ENCODE measurements at places on chromosomes 4 and X. TPM values are rescaled to one million over a fixed set of nuclear protein-coding genes. Genes with fewer than 3 reads are reported as not detected.

DNA sequence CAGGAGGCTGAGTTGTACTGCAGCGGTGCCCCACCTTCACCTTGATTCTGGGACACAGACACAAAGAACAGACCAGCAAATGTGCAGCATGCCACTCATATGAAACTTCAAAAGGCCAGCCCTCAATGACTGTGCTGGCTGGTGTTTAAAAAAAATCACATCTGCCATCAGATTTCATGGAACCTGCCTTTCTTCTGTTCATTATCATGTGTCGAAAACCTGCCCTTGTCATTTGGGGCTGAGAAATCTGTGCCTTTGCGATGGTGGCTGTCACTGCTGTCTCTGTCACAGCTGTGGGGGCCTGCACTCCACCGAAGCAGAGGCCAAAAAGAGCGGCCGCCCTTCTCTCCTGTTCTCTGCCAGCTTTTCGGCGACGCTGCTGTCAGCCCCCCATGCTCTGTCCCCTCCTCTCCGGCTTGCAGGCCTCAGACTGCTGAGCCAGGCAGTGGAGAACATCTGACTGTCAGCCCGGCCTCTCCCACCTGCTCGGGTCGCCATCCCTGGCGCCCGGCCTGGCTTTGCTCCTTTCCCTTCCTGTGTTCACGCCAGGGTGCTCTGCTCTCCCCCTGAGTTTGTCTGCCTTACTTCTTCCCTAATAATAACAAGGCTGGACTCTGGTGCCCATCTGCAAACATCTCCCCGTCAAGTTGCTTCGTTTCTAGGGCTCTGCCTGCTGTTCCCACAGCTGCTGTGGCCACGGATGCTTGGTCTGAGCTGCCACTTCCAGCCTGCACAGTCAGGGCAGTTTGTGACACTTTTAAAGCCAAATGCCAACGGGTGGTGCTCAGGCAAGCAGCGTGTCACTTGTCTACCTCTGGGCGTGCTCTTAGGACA is 355.2 kb downstream of the UNC5C start:
- no peak for DNase-seq

GRCh38 chr4:25343671-25344070 is 31.1 kb downstream of the ZCCHC4 start:
- DNase-seq = no peak

DNA sequence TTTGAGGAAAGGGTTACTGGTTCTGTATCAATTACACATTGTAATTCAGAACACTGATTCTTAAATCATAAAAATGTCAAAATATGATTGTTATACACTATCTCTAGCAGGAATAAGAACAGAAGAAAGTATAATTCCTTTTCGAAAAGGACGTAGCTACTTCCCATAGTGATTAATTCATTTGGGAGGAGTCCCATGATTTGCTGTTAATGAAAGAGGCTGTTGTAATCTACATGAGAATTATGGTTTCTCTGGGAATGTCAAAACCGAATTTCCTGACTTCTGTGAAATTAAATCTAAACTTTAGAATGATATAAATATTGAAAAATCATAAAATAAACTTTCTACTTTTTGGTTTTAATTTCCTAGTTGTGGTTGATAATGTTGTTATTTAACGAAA is 191.1 kb upstream of the ETNPPL start:
- DNase-seq = no peak

ATOH1 gene
- total RNA-seq = not detected

HS6ST2 gene
- total RNA-seq = 1.2 TPM

NHS gene
- 5.6 TPM for total RNA-seq

DNA sequence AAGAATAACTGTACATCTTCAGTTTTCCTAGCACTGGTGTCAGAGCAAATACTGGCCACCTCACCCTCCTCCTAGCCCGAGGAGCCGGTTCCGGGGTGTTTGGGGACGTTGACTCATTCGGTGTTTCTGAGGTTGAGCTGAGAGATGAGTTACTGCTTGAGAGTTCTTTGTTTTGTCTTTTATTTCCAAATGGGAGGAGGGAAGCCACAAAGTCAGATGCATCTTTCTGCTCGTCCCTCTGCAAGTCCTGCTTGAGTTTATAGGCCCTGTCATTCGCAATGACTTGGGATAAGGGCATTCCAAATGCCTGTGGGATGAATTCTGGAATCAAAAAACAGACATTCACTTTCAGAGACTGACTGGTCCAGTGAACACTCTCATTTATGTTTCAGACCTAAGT is 77.5 kb downstream of the HCCS start:
- no peak for DNase-seq

SLITRK4 gene
- total RNA-seq = 1.2 TPM

TRPC3 gene
- 14.1 TPM for total RNA-seq

GRCh38 chrX:45743906-45744625 is 543.4 kb upstream of the DIPK2B start:
- DNase-seq = no peak

GRCh38 chrX:132756439-132756838 is 202.0 kb downstream of the HS6ST2 start:
- no peak for DNase-seq

GRCh38 chr4:178823673-178824295 is 1381.5 kb upstream of the AGA start:
- DNase-seq = no peak

DNA sequence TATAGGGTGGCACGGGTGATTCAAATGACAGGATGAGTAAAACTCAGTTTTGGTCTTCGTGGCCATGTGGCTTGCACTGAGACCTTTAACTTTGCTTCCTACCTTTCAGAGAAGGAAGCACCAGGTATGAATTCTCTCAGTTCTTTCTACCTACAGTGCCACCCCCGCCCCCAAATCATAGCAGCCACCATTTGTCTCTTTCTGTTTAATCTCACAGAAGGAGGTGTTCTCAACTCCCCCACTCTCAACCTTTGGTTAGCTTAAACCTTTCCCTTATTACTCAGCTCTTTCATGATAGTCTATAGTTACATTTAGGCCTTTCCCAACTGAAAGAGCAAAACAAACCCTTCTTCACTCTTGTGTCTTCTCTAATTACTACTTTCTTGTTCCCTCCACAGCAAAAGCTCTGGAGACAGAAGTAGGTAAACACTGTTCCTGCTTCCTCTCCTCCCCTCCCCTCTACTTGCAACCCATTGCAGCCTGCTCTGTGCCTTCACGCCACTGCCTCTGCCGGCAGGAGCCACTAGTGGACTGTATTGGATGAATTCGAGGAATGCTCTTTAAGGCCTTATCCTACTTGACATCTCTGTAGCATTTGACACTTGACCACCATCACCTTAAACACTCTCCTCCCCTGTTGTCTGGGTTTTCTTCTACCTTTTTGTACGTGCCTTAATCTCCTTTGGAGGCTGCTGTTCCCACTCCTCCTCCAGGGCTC is 123.7 kb downstream of the AFF1 start:
- no peak for DNase-seq

DNA sequence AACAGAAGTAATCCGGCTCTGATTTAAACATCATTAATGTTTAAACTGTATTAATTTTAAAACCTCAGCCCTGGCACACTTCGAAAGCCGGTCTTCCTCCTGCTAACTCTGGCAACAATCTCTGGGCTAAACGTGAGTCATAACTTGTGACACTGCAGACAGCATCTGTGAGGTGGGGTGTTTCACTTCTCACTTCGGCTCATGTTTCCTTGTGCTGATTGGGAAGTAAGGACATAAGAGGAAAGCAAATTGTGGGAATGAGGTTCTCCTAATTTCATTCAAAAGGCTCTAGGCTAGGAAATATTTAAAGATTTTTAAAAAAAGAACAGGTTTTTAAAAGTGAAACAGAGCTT is 139.9 kb upstream of the USP9X start:
- DNase-seq = peak; percentile 52

- no peak for DNase-seq
These were observed 408.6 kb downstream of the FAM47B start for GRCh38 chrX:35351212-35351611.

GRCh38 chr4:147682755-147683154 is 1.2 kb downstream of the PRMT9 start:
- DNase-seq = no peak

DNA sequence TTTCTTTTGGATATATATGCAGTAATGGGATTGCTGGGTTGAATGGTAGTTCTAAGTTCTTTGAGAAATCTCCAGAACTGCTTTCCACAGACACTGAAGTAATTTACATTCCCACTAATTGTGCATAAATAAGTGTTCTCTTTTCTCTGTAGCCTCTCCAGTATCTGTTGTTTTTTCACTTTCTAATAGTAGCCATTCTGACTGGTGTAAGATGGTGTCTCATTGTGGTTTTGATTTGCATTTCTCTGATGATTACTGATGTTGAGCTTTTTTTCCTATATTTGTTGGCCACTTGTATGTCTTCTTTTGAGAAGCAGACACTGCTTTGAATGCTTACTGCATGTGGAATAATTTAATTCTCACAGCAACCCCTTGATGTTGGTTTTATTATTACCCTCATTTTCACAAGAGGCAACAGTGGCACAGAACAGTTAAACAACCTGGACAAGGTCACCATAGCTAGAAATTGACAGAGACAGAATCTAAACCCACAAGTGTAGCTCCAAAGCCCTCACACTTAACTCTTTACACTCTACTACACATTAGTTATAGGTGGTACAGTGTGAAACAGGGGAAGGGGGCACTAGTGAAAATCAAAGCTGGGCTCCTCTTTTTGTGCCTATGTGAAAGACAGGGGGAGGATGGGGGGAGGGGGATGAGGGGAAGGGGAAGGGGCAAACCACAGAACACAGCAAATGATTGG is 96.1 kb downstream of the REELD1 start:
- DNase-seq = no peak

REPS2 gene
- 17.9 TPM for total RNA-seq

GRCh38 chr4:180610324-180610723 is 1632.9 kb upstream of the TENM3 start:
- DNase-seq = no peak

GRCh38 chr4:145337391-145337790 is 144.3 kb upstream of the SMAD1 start:
- DNase-seq = no peak

GTPBP6 gene
- 54.1 TPM for total RNA-seq

COX7B gene
- 238 TPM for total RNA-seq

DNA sequence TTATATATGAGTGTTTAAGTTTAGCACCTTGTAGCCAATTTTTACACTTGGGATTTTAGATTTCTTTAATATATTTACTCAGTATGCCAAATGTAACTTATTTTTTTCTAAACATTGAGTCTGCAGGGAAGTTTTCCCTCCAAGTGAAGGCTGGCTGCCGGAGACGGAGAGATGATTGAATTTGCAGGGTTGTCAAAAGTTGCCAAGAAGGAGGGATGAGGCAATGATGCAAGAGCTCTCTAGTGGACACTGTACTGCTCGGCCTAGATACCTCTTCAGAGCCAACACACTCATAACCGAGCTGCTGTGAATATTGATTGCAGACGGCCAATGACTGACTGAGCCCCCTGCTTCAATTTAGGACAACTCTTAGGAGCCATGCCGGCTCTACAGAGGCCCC is 318.6 kb upstream of the CASK start:
- no peak for DNase-seq

DNA sequence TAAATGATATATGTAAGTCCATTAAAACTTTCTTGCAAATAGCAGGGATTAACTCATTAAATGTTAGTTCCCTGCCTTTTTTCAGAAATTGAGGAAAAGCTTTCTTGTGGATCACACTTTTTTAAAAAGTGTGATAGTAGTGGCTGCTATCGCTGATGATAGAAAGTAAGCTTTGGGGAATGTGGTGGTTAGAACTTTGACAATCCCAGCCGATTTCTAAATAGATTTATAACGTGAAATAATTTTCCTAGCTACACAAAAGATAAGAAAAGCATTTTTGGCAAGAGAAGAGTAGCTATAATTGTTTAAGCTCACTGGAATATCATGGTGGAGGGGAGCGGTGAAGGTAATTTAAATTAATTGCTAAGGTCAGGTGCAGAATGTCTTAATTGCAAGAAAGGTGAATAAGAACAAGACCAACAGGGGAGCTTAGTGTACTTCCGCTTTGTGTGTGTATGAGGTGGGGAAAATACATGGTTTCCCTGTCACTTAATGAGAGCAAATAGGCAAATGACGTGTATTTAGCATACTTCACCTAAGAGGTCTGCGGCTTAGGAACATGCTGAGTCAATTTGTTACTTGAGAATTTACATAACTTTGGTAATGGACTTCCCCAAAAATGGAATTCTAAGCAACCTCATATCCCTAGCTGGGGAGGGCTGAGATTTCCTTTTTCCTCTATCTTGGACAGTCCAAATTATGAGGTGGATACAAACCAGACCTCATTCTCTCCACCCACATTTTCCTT is 11.7 kb upstream of the IL21 start:
- DNase-seq = no peak

GRCh38 chrX:24858004-24858746 is 157.6 kb downstream of the ARX start:
- no peak for DNase-seq

- no peak for DNase-seq
These were observed 10.6 kb upstream of the C1QTNF7 start for GRCh38 chr4:15417233-15417660.

DNA sequence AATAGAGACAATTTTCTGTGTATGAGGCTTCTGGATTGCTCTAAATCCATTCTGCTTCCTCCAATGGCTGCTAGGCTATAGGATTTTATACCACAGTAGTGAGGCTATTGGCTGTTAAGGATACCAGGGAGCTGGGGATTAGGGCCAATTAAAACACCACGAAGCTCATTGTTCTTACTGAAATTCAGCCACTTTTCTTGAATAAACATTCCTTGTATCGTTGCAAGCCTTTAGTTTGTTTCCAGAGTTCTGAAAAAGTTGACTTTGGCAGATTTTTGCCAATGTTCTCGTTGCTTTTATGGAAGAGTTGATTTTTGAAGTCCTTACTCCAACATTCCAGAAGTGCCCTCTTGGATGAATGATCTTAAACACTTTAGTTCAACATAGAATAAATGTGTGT is 238.4 kb upstream of the TEX13A start:
- no peak for DNase-seq

GRCh38 chr4:87081826-87082225 is 138.6 kb downstream of the KLHL8 start:
- DNase-seq = no peak

- DNase-seq = no peak
These were observed 294.6 kb upstream of the UGT8 start for GRCh38 chr4:114304046-114304445.
